ENCODE measurements at places on chromosomes 4 and X. TPM values are rescaled to one million over a fixed set of nuclear protein-coding genes. Genes with fewer than 3 reads are reported as not detected.

Gene ARHGAP36
- not detected for total RNA-seq

Gene XAGE1B
- total RNA-seq, result not detected

Gene NDNF
- 0.56 TPM for total RNA-seq

Gene CRMP1
- total RNA-seq, result not detected

Gene COX7B
- total RNA-seq, result 432 TPM

Gene KLB
- total RNA-seq, result under 0.01 TPM

Gene EVC2
- 11.3 TPM for total RNA-seq

Gene UBE2D3
- total RNA-seq, result 357 TPM

Gene RAB39B
- total RNA-seq, result 0.56 TPM

Gene AADAT
- 2.0 TPM for total RNA-seq

Gene BEX5
- total RNA-seq, result not detected

Gene CWH43
- not detected for total RNA-seq

Gene COL4A6
- total RNA-seq, result 3.7 TPM

Gene GAGE1
- total RNA-seq, result not detected

Gene FGFRL1
- 8.7 TPM for total RNA-seq

Gene CCSER1
- not detected for total RNA-seq

Gene SSX4B
- not detected for total RNA-seq

Gene EXOC1L
- total RNA-seq, result not detected

Gene FAM9B
- total RNA-seq, result not detected

Gene CLDN34
- not detected for total RNA-seq

Gene MAGEB5
- not detected for total RNA-seq

Gene ASB5
- under 0.01 TPM for total RNA-seq

Gene ZNF630
- total RNA-seq, result 1.2 TPM

Gene NHS
- total RNA-seq, result 2.3 TPM

Gene G6PD
- total RNA-seq, result 62.9 TPM

Gene TBC1D8B
- 17.2 TPM for total RNA-seq

Gene NLGN3
- total RNA-seq, result under 0.01 TPM

Gene CDX4
- total RNA-seq, result not detected

All from regular cardiac myocyte (primary cell).